RCC 7860 (cell line): ENCODE measurements at places on chromosomes 6 and 20.

DNA sequence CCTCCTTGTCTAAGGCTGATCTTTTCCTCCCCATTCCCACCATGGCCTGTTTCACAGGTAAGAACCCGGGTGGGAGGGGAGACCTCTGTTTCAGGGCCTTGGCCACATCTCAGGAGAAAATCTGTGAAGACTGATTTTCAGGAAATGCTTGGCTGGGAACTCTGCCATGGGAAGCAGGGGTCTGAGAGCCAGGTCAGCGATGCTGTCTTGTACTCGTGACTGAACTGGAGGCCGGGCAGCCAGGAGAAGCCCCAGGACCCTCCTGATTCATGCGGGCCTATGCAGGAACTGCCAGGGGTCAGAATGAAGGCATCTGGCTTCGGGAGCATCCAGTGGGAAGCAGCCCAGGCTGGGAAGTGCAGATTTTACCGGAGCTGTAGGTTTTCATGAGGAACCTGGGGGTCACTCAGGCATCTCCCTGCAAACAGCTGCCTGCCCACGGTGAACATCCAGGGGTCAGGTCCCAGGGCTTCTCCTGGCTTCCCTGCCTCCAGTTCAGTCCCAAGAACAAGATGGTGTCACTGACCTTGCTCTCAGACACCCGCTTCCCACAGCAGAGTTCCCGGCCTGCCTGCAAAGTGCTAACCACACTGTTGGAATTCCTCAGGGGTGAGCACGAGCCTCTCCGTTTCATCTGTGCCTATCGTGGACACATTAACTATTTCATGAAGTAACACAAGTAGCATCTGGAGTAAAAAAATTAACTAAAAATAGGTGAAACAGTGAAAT is 90.2 kb upstream of the SULF2 start:
- no peak for DNase-seq

GRCh38 chr20:59636766-59637370 is 32.5 kb downstream of the PHACTR3 start:
- DNase-seq, result no peak

DNA sequence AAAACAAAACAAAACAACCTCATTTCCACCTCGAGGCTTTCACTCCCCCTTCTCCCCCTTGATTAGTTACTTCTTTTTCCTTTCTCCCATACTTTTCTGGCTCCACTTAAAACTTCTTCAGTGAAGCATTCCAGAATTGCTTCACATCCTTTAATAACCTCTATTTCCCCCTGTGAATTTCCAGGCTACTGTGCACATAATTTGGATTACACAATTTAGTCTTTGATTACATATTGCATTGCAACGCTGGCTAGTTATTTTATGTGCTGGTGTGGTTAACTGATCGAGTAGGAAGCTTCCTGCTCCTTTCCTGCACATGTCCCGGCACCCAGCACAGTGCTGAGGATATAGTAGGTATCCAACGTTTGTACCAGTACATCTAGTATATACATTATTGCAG is 28.1 kb upstream of the EEF1E1 start:
- DNase-seq, result no peak

- DNase-seq, result no peak
These were observed 9.7 kb upstream of the SYNDIG1 start for GRCh38 chr20:24459733-24460132.

DNA sequence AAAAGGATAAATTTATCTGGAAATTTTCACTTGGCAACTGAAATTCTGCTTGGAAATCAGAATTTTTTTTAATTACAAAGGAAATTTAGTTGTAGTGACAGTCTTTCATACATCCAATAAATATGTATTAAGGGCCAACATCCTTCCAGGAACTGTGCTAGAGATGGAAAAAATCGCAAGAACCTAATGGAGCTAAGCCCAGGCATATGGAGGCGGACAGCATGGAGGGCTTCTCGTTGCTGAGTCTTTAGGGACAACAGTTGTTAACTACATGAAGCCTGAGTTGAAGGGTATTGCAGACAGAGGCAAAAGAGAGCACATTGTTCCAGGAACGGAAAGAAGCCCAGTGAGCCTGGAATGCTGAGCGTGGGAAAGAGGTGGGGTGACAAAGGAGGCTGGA is 208.9 kb downstream of the IBTK start:
- no peak for DNase-seq

DNA sequence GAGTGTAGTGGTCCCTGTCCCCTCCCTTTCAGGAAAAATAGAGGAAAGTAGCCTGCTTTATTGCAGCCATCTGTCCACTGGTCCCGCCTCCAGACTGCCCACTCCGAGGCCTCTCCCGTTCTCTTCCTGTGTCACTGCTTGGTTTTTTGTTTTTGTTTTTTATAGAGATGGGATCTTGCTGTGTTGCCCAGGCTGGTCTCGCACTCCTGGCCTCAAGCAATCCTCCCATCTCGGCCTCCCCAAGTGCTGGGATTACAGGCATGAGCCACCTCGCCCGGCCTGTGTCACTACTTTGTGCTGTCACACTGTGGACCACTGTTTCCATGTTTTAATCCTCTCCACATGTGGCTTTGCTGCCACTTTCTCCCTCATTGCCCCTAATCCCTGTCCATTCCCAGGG is 71.2 kb downstream of the ZBTB2 start:
- DNase-seq, result no peak

- no peak for DNase-seq
These were observed 47.5 kb downstream of the KCNQ5 start for GRCh38 chr6:72669324-72669723.

DNA sequence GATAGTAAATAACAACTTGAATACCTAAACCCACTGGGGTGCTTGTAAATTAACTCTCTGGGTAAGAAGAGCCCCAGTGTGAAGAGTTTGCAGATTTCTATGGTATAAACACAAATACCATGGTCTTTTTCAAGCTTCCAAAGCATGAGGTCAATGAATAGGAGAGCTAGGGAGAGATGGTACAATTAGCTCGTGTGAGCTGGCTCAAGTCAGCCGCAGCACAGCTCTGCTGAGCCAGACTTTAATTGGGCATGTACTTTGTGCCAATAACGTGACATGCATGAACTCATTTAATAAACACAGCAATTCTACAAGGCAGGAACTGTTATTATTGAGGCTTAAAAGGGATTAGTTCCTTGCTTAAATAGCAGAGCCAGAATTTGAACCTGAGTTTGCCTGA is 684.2 kb downstream of the KIF16B start:
- no peak for DNase-seq

DNA sequence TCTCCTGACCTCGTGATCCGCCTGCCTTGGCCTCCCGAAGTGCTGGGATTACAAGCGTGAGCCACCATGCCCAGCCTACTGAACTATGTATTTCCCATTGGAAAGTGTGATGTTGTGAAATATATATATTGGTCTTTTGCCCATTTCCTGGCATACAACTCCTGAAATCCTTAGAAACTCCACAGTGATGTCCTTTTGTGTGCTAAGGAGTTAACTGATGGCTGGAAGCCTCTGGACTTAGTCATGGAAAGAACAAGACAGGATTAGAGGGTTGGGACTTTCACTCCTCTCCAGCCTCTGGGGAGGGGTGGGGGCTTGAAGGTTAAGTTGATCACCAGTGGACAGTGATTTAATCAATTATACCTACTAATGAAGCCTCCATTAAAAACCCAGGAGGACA is 7.1 kb downstream of the PANK2 start:
- DNase-seq, result no peak

DNA sequence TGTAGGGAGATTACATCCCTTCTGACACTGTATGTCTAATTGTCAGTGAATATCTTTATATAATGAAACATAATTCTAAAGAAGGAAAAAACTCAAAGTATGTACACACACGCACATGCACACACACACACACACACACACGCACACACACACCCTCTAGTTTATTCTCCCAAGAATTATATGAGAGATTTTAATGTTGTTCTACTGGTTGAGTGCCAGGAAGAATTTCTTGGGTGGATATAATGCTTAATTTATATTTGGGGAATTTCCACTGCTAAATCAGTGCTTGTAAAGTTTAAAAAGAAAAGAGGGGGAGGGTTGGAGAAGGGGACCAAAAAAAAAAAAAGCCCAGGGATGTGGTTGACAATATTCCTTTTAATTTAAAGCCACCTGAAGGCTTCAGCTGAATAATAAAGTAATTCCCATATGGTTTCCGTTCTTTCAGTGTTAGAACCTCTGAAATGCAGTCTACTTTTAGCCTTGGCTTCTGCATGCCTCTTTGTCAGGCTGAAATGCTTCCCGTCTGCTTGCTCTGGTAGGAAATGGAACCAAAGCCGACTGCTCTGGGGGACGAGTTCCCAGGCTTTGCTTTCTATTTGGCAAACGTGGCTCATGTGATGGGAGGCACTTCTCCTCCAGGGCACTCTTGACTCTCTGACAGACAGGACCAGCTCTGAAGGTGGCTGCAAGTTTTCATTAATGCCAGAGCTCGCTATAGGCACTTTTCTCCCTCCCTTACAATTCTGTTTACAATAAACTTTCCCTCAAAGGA is 225.4 kb downstream of the PRL start:
- DNase-seq, result no peak

GRCh38 chr6:39508515-39508914 is 186.0 kb upstream of the KCNK16 start:
- DNase-seq, result no peak

DNA sequence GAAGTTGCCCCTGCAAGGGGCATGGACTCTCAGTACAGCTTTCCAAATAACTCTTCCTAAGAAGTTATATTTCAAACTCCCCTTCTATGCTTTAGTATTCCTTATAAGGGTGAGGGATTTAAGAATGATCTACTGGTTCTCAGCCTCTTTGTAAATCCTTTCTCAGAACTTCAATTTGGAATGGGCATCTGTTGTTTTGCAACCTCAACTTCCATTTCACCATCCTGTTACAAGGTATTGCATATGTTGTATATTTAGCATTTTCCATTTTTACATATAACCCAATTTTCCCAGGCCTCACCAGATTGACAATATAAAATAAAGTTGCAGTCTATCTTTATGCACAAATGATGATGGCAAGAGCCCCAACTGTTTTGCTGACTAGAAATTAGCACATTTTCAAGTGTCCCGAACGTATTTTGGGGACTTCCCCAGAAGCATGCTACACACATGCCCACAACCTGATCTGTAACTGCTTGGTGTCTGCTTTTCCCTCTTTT is 154.9 kb upstream of the CARMIL1 start:
- no peak for DNase-seq

- DNase-seq, result no peak
These were observed 153.4 kb upstream of the HEY2 start for GRCh38 chr6:125596020-125596419.

- peak; percentile 62 for DNase-seq
These were observed 205.9 kb downstream of the ZMYND8 start for GRCh38 chr20:47150403-47151152.

GRCh38 chr6:11779329-11780096 is 910 bp upstream of the ADTRP start:
- no peak for DNase-seq

- no peak for DNase-seq
These were observed 366.2 kb upstream of the CNR1 start for GRCh38 chr6:88532241-88532860.

DNA sequence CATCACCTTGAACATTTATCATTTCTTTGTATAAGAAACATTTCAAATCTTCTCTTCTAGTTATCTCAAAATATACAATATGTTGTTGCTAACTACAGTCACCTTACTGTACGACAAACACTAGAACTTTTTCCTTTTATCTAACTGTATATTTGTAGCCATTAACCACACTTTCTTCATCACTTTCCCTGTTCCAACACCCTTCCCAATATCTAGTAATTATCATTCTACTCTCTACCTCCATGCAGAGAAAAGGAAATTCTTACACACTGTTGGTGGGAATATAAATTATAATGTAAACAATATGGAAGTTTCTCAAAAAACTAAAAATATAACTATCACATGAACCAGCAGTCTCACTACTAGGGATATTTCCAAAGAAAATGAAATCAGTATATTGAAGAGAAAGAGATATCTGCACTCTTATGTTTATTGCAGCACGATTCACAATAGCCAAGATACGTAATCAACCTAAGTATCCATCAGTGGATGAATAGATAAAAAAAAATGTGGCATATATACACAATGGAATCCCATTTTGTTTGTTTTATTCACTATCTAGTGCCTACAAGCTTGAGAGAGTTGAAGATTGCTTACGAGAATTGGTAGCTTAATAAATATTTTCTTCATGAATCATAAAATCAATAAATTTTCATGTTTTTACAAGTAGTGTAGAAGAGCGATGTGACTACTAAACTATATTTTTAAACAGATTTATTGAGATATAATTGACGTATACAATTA is 2.4 kb downstream of the RHAG start:
- DNase-seq, result no peak

GRCh38 chr6:35128496-35128895 is 12.6 kb downstream of the TCP11 start:
- DNase-seq, result no peak

GRCh38 chr6:51614725-51615124 is 472.7 kb downstream of the PKHD1 start:
- no peak for DNase-seq

DNA sequence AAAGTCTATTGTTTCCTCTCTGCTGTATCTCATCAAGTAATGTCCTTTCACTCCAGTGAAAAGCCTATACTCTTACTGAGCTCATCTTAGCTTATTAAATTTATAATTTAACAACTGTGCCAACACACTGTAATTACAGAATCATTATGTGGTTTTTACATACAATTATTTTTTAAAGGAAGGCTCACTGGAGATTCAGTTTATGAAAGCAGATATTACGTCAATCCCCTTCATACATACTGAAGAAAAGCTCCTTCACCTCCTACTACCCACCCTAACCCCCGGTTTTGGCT is 28.1 kb downstream of the ARHGAP18 start:
- DNase-seq, result no peak

DNA sequence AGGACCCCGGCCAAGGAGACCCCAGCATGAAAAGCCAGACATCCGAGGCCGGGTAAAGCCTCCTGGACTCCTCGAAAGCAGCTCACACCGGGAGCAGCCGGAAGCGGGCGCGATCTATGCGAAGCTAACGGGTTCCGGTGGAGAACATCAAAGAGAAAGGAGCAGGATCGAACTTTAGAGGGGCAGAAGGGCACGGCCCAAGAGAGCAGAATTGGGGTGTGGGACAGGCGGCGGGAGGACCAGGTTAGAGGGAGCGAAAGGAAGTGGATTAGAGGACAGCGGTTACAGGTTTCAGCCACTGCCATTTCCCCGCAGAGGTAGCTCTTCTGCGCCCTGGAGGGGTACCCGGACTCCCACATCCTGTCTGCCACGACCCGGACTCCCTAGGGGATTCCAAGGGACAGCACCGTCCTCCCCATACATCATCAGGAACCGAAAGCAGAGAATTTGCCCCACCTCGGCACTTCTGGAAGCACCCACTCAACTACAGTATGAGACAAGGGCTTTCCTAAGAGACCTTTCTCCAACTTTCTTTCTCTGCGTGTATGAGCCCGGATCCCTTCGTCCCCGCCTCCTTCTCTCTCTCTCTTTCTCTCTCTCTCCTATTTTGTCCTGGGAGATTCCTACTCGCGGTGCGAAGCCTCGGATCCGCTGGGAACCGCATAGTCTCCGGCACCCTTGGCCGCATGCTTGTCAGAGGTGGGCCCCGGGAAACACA is 507 bp upstream of the VGLL2 start:
- no peak for DNase-seq

GRCh38 chr6:22067122-22067521 is 229.7 kb downstream of the PRL start:
- no peak for DNase-seq

DNA sequence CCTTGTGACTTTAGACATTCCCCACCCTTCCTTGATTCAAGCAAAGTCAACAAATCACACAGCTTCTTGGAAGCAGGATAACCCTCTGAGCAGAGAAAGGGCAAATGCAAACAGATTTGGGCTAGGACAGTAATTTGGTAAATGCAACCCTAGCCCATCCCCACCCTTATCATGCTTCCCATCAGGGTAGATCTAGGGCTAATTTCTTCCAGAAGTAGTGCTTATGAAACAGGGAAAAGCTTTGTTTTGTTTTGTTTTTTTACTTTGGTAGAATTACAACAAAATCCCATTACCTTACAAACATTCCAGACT is 525.1 kb upstream of the NOX3 start:
- no peak for DNase-seq
